ENCODE measurements at places on chromosomes 16 and 17.
A peak's percentile ranks its signal among the peaks of the same experiment; 100 is the strongest.

- no peak for DNase-seq
Observed at GRCh38 chr17:35765086-35765710, 4.5 kb downstream of the C17orf50 start.

DNA sequence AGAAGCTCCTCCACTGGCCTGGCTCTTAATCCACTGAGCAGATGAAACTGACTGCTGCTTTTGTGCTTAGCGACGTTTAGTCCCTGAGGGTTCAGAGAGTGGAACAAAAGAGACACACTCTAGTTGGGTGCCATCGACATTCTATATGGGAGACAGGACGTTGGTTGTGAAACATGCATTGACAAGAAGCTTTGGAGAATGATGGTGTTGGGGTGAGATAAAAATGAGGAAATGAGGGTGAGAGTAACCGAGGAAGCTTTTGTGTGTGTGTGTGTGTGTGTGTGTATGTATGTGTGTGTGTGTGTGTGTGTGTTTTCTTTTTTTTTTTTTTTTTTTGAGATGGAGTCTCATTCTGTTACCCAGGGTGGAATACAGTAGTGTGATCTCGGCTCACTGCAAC lies 89.5 kb downstream of the ABCC1 start:
- no peak for DNase-seq

- no peak for DNase-seq
Observed at GRCh38 chr17:74491626-74492025, 25.2 kb downstream of the CD300A start.

DNA sequence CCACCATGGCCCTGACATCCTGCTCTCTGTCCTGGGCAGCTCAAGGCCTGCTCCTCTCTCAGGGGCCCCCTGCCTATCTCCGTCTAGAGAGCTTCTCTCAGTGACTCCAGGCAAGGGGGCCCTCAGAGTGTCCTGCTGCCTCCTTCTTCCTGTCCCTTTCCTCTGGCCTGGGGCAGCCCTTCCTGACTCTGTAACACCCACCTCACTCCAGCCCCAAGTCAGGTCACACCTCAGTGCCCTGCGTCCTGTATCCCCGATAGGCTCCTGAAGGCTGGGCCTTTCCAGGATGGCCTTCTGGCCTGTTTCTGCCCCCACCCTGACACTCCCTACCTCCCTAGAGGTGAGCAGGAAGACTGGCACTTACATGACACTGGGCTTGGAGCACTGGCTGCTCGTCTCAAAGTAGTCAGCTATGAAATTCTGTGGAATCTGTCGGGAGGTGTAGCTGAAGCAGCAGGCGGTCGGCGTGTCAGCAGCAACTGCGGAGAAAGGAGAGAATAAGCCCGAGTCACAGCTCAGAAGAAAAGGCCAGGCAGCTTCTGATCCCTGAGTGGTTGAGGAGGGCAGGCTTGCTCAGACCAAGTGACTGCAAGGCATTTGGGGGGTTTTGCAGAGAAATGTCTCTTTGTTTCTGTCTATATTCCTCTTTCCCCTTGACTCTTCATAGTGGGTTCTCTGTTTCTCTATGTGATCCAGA lies 976 bp downstream of the CCL3L1 start:
- no peak for DNase-seq

- DNase-seq: no peak
Observed at GRCh38 chr17:7060165-7060891, 16.4 kb upstream of the SLC16A11 start.

GRCh38 chr16:27404163-27404823 lies 2.3 kb downstream of the IL21R start:
- no peak for DNase-seq

GRCh38 chr16:20960899-20961298 lies 60.3 kb downstream of the LYRM1 start:
- no peak for DNase-seq

DNA sequence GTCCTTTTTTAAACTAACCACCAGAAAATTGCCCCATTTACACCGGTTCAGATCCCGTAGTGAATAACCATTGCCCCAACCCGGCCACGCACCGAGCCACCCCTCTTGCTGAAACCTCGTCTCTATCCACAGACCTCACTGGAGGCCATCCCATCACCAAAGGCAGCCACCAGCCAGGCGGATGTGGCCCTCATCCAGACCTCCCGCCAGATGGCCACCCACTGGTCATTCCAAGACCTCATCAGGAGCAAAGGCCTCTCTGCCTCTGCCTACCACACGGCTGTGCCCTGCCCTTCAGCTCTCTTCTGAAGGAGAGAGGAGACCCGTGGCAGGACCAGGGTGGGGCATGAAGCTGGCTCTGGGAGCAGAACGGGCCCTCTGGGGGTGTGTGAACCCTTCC lies 38.2 kb upstream of the CDH5 start:
- no peak for DNase-seq

DNA sequence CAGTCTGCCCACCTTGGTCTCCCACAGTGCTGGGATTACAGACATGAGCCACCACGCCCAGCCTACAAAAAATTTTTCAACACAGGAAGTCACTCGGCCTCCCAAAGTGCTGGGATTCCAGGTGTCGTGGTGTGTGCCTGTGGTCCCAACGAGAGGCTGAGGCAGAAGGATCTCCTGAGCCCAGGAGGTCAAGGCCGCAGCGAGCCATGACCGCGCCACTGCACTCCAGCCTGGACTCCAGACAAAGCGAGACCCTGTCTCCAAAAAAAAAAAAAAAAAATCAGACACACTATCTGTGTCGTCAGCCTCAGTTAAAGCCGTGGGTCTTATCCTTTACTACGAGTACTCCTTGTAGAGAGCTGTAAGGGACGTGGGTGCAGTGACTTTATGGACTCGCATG lies 15.8 kb downstream of the USP22 start:
- DNase-seq: no peak

GRCh38 chr16:549544-550263 lies 10.5 kb upstream of the PRR35 start:
- DNase-seq: no peak

GRCh38 chr16:2881783-2882649 lies 999 bp upstream of the FLYWCH2 start:
- peak; percentile 32 for DNase-seq

DNA sequence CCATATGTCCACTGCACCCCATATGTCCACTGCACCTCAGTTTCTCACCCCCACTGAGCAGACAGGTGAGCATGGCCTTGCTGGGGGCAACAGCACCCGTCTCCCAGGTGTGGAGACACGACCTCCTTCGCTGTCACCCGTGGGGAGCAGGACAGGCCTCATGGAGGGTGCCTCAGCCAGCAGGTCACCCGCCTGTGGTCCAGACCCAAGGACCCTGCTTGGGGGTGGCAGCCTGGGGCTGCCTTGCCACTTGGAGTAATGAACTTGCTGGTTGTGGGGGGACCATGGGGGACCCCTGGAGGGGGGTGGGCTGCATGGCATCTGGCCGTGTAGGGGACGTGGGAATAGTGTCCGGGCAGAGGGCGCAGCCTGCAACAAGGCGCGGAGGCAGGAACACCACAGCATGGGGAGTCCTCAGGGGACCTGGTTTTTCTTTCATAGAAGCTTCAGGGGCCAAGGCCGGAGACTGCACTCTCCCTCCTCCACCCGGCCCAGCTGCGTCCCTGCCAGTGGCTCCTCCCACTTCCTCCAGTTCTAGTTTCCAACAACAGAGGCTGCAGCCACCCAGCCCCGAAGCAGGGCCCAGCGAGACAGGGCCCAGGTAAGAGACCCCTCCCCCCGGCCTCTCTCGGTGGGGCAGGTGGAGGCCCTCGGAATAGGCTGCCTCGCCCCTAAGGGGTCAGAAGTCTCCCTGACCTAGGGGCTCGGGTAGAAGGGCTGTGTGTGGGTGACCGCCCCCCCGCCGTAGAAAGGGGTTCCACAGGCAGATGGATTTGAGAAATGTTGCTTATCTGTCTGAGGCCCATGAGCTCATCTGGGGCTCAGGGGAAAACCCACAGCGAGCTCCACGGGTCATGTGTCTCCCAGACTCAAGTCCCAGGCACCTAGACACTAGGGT lies at the start of gene NHLRC4:
Gene NHLRC4, plus strand, starts transcription at position 531 of the 898 bp plus-strand sequence. CDS start 1,043 bp downstream, outside the sequence.
- peak; percentile 53 for DNase-seq

DNA sequence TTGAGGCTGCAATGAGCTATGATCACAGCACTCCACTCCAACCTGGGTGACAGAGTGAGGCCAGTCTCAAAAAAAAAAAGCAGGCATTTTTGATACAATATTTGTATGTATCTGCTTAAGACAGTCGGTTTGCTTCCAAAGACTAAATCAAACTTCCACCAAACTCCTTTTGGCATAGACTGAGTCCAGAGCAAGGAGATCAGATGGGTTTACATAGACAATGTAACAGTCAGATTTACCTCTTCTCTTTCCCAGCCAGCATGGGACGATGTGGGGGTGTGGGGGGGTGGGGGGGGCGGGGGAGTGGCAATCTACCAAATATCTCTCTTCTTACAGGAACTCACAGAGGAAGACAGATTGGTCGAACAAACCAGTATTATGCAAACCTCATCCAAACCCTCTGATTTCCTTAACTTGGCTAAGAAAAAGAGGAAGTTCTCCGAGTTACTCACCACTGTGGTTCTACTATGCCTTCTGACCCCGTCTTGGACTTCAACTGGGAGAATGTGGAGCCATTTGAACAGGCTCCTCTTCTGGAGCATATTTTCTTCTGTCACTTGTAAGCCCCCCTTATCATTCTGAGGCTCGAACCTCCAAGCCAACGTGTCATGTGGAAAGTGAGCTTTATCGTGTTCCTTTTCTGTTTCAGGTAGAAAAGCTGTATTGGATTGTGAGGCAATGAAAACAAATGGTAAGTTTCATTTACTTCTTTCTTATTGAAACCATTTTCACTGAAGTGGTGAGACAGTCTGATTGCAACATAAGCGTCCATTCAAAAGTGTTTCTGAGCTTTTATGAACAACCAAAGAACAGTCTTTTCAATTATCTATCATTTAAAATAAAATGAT lies at the start of gene MILR1:
Gene MILR1, plus strand, starts transcription at position 451 of the 848 bp plus-strand sequence. Its CDS starts 54 bp downstream, at position 505.
- no peak for DNase-seq

DNA sequence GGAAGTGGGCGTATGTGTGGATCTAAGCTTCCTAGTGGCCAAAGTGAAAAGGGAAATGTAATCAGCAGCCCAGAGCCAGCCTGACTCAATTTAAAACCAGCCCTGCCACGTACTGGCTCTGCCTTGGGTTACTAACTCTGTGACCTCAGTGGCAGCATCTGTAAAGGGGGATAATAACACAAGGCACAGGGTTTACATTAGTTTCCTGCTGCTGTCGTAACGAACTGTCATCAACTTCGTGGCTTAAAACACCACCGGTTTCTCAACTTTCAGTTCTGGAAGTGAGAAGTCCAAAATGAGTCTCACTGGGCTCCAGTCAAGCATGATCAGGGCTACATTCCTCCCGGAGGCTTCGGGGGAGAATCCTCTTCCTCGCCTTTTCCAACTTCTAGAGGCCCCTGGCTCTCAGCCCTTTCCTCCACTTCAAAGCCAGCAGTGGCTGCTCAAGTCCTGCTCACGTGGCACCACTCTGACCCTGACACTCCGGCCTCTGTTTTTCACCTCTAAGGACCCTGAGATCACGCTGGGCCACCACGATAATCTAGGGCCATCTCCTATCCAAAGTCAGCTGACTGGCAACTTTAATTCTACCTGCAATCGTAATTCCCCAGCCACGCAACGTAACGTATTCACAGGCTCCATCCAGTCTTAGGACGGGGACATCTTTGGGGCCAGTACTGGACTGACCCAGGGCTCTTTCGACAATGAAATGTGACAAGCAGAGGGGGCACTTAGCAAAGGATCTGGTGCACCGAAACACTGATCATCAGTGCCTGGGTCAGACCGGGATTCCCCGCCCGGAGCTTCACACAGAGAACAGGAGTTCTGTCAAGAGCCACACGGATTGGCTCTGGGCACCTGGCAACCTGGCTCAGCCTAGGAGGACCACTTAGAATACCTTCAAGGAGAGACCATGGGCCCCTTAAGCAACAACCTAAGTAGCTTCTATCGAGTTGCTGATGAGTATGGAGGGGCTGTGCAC lies 14.5 kb downstream of the TMC6 start:
- no peak for DNase-seq

DNA sequence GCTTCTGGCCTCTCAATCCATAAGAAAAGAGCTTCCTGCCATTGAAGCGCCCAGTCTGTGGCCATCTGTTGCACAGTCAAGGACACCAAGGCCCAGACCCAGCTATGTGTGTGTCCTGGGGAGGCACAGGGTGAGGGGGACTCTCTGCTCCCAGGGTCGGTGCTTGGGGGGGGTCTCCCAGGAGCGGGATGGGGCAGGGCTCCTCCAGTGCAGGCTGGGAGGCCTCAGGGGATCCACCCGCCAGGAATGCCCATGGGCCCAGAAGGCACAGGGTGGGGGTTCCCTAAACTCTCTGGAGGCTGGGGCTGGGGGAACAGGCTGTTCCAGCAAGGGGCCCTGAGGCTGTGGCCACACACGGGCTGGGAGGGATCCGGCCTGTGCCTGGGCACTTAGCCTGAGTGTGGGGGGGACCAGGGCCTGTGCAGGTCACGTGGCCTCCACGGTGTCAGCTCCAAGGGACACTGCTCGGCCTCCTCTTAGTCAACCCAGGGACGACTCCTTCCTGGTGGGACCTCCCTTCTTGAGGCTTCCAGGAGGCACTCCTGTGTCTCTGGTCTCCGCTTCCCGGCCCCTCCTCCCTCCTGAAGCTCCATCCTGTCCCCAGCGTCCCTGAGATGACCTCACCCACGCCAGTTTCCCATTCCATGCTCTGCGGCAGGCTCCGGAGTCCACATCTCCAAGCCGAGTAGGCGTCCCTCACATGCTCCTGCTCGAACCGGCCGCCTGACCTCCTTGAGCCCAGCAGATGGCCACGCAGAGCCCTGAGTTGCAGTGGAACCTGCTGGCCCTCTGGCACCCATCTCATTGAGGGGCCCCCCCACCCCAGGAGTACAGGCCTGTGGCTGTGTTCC lies 23.1 kb upstream of the BAHCC1 start:
- DNase-seq: no peak

- no peak for DNase-seq
Observed at GRCh38 chr16:11372073-11372828, 27.0 kb downstream of the RMI2 start.

- no peak for DNase-seq
Observed at GRCh38 chr17:56939869-56940484, 20.9 kb downstream of the COIL start.

- DNase-seq: no peak
Observed at GRCh38 chr16:24013864-24014645, 178.3 kb downstream of the PRKCB start.
